CD4-positive, alpha-beta T cell treated with Interleukin-4 for 4 hours (primary cell): ENCODE measurements at places on chromosomes 16 and 17.

GRCh38 chr17:76048025-76048605 lies 21.0 kb upstream of the EVPL start:
- DNase-seq, result no peak

DNA sequence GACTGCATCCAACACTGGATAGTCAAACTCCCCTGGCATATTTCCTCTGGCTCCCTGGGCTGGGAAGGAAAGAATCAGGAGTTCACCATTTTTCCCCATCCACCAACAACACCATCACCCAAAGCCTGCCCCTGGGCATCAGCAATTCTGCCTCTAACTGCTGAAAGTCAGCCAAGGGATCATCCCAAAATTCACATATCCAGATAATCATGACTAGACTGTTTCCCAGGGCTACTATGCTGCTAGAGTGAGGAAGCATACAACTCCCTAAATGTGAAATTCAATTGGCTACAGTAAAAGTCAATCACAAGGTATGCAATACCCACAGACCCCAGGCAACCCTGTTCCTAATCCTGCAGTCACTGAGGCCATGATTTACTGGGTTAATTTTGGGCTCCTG lies 230.6 kb downstream of the C16orf95 start:
- DNase-seq, result no peak

- DNase-seq, result no peak
Measured at GRCh38 chr16:79970551-79971236, 370.2 kb upstream of the MAF start.

DNA sequence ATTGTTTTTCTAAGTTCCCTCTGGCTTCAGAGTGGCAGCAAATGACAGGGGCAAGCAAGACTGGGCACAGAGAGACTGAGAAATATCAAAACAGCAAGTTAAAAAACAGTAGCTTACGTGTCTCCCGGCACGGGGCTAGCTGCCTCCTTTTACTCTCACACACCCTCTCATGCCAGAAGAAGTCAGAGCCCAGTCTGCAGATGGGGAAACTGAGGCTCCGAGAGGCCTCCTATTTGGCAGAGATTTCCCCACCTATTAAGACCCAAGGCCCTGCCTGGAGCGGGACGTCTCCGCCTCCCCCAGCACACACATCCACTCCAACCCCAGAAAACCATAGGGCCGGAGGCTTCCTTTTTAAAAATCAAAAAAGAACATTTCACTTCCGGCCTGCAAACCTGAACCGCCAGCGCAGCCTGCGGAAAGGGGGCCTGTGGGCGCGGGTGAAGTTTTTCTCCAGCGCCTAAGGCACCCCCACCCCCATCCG lies 832 bp downstream of the CARHSP1 start:
- DNase-seq, result peak; percentile 46

- no peak for DNase-seq
Measured at GRCh38 chr17:67217446-67217845, 27.6 kb downstream of the HELZ start.

- DNase-seq, result peak; percentile 60
Measured at GRCh38 chr16:10738231-10739077, 5.2 kb upstream of the NUBP1 start.

- no peak for DNase-seq
Measured at GRCh38 chr17:57559226-57559625, 185.9 kb downstream of the CCDC182 start.

GRCh38 chr17:80720610-80721577 lies 176.3 kb downstream of the RPTOR start:
- DNase-seq, result peak; percentile 81

- DNase-seq, result no peak
Measured at GRCh38 chr16:55492756-55493380, 13.9 kb downstream of the MMP2 start.

DNA sequence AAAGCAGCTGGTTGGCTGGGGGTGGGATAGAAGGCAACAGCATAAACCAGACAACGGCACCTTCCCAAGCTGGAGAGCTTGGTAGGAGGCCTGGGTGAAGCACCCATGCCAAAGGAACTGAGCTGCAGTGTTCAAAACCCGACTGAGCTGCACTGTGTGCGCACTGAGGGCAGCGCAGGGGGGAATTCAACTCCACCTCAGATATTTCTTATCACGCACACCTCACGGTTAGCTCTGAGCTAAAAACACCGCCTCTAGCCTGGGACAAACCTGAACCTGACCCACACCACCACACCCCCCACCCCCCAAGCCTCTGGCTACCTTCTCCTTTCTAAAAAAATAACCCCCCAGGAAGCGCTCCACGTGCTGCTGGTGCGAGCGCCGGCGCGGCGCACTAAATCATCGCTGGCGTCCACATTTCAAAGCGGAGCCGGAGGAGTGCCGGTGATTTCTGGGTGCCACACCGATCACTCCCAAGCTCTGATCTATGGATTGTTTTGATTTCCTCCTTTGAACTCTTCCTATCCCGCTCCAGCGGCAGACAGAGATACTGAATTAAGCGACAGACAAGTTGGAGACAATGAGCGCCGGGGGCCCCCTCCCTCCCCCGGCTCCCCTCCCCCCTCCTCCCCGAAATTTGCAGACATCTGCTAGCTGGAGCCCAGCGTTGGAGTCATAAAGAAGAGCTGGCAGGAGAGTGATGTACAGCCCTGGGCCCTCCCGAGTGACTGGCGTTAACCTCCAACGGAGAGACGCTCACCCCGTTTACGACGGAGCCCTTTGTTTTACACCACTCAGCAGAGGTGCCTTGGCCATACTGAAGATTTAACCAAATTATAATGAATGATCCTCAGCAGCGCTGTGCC lies 85.0 kb downstream of the NOG start:
- DNase-seq, result no peak

DNA sequence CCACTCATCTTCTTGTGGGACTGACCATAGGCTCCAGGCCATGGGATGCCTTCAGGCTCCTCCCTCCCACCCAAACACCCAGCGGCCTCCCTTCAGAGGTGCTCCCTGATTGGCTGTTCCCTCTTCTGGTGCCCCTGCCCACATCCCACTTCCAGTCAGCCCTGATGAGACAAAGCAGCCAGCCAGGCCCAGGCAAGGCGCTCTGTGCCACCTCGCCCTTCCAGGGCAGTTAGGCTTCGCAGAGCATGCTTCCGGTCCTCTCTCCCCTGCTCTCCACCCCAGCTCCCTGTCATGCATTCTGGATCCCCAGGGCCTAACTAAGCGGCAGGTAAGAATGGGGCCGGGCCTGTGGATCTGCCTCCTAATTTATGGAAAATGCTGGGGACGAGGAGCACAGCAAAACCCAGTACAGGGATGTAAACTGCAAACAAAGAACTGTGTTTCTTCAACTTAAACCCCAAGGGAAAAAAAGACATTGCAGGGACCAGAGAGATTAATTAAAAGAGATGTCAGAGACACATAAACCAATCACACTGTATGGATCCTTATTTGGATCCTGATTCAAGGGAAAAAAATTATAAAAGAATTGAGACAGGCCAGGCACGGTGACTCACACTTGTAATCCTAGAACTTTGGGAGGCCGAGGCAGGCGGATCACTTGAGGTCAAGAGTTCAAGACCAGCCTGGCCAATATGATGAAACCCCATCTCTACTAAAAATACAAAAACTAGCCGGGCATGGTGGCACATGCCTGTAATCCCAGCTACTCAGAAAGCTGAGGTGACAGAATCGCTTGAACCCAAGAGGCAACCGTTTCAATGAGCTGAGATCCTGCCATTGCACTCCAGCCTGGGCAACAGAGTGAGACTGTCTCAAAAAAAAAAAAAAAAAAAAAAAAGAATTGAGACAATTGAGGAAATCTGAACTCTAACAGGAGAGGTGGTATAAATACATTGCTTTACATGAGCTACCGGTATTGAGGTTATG lies 26.0 kb downstream of the ZDHHC7 start:
- DNase-seq, result no peak

DNA sequence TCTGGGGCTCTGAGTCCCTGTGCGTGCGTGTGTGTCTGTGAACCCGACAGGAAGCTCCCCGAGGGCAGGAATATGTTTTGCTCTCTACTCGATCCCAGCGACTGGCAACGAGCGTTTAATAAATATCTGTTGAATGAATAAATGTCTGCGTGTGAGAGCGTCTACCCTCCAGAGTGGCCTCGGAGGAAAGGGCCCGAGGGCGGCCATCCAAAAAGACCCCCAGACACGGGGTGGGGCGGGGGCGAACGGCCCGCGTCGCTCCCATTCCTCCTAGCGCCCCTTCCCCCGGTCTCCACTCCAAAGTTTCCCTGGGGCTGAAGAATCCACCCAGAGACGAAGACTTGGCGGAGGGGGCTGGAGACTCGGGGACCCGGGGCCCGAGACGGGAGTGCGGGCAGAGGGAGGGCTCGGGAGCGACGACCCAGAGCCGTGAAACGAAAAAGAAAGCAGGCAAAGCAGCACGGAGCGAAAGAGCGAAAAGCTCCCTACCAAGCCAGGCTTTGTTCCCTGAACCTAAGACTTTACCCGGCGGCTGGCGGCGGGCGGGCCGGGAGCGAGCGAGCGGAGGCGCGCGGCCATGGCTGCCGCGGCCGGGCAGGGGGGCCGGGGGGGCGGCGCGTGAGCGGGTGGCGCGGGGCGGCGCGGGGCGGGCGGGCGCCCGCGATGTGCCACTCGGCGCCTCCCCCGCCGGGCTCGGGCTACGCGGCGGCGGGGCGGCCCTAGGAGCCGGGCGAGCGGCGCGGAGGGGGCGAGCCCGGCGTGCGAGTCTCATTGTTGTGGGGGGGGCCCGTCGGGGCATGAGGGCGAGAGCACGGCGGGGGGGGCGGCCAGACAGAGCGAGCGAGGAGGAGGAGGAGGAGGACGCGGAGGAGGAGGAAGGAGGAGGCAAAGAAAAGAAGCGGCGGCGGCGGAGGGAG lies at the start of gene MLLT6:
Gene MLLT6, plus strand, starts transcription at position 668 of the 917 bp plus-strand sequence. CDS start 360 bp downstream, outside the sequence.
- DNase-seq, result peak; percentile 82

- no peak for DNase-seq
Measured at GRCh38 chr16:65757064-65757463, 609.4 kb upstream of the CDH5 start.

DNA sequence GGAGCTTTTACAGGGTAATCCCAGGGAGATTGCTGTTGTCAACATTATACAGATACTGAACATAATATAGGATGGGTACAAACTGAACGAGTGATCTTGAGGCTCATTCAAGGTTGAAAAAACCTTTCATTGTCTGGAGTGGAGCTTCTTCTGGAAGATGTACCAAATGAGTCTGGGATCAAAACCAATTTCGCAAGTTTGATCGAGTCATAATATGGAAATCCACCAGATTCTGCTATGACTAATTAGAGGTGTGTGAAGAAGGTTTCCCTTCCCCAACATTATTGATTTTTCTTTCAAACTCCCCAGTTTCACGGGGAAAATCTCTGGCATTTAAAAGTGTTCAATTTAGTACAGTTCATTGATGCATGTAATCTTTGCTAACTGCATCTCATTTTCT lies 324.1 kb downstream of the ZFHX3 start:
- DNase-seq, result no peak

DNA sequence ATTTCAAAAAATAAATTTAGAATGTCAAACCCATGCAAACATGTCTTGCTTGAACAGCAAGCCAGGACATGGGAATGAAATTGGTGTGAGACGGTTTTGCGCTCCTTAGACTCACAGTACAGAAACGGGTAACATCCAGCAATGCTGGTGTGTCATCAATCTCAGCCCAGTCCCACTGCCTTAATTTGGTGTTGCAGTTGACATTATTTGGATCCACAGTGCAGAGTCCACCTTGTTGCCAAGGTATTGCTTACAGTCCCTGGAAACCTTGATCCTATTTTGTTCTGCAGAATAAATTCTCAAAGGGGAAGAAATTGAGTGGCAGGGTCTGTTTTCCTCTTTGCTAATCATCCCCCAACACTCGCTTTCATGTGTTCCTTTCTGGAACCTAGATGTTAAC lies 311.6 kb upstream of the MON1B start:
- no peak for DNase-seq

- DNase-seq, result no peak
Measured at GRCh38 chr16:27217256-27217655, 13.9 kb downstream of the KDM8 start.

DNA sequence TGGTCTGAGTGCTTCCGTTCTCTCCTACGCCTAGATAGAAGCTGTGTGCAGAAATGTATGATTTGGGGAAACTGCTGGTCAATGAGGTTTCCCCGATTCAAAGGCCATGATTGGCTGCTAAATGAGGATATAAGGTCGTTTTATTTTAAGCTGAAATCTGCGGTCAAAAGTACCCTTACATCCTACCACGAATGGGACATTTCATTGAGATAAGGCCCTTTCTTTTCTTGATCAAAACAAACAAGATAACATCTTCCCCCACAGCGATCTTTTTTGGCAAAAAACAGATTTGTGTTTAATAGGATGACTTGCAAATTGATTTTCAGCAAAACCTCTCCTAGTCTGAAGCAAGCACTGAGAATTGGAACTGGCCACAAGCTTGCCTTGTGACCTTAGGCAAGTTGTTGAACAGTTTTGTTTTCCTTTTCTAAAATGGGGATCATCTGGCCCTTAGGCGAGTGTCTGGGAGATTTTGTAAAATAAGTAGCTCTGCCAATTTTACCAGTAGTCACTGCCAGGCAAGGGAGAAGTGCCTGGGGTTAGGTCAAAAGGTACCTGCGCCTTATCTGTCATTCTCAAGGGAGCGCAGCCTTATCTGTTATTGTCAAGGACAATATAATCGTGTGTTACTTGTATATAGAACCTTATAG lies 635 bp downstream of the SCPEP1 start:
- DNase-seq, result peak; percentile 28
